Muscle of leg (tissue), 16 donors: ENCODE measurements at places on chromosomes 2 and 18. TPM values are rescaled to one million over a fixed set of nuclear protein-coding genes. Genes with fewer than 3 reads are reported as not detected.
A peak's percentile ranks its signal among the peaks of the same experiment; 100 is the strongest.

Gene GALNT5
- total RNA-seq, result 9.6 TPM

Gene ERBB4
- total RNA-seq, result 12.7 TPM

DNA sequence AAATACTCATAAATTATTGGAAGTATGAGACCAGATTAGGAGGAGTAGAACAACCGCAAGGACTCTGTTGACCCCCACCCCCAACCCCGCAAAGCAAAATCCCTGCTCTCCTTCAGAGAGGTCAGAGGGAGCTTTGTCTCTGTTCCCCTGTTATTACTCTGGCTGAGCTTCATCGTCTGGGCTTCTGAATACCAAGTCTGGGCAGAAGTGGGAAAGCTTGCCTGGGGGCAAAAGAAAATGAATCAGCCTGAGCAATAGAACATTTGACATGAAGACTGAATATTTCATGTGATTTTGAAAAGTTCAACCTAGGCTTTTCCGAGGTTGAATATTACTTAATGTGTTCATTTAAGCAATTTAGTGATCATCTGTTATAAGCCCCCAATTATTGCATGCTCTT is 114.6 kb upstream of the ARHGAP28 start:
- no peak for DNase-seq

GRCh38 chr2:64212346-64212745 is 68.1 kb upstream of the PELI1 start:
- DNase-seq, result peak; percentile 39

DNA sequence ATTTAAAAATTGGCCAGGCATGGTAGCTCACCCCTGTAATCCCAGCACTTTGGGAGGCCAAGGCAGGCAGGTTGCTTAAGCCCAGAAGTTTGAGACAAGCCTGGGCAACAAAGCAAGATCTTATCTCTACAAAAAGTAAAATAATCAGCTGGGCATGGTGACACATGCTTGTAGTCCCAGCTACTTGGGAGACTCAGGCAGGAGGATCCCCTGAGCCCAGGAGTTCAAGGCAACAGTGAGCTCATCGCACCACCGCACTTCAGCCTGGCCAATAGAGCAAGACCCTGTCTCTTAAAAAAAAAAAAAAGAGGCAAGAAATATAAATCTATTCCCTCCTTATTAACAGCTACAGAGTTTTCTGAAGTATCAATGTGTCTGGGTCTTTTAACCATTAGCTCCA is 51.9 kb downstream of the ESCO1 start:
- DNase-seq, result no peak
